ENCODE measurements at places on chromosomes 13 and 19. TPM values are rescaled to one million over a fixed set of nuclear protein-coding genes. Genes with fewer than 3 reads are reported as not detected.

Gene C19orf85
- total RNA-seq: not detected

DNA sequence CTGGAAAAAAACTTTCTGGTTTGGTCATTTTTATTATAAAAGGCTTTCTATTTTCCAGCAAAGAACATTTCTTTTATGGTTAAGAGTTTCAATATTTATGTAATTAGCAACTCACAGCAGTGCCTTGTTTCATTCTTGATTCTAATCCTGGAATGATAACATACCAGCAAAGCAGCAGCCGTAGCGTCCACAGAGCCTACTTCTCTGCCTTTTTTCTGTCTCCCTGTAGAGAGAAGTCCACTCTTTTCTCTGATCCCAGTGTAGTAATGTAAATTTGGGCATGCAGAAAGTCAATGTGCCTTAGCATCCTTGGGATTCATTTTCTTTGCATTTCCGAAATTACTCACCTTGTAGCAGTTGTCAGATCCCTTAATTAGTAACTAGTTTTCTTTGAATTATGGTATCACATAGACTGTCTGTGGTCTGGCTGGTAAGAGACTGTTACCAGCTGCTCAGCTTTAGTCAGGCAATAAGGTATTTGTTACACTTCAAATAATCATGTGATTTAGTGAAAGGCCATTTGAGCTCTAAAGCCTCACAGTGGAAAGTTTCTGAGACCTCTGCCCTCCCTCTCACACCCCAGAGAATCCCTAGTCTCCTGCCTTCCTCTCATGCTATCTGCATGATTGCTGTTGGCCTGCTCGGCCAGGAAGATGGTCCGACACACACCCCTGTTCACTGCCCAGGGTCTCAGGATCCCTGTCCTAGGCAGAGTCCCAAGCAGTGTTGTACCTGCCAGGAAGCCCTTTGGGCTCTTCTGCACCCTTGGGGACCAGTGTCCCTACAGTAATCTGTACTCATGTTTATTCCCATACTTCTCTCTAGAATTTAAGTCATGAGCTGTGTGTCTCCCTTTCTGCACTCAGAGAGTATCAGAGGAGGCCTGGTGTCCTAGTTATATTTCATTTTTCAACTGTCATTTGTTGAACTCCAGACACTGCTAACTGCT, 86.3 kb downstream of the LRCH1 start:
- no peaks in the 10 kb centered on the region for H3K27me3 ChIP-seq
- DNase-seq: no peak
- H3K36me3 ChIP-seq: no peaks in the 10 kb centered on the region
- peak overlapping the region; percentile 12 for H3K4me3 ChIP-seq
- H3K4me1 ChIP-seq: peaks cover 6% of the 10 kb centered on the region
- peak overlapping the region; percentile 80 for H3K27ac ChIP-seq

DNA sequence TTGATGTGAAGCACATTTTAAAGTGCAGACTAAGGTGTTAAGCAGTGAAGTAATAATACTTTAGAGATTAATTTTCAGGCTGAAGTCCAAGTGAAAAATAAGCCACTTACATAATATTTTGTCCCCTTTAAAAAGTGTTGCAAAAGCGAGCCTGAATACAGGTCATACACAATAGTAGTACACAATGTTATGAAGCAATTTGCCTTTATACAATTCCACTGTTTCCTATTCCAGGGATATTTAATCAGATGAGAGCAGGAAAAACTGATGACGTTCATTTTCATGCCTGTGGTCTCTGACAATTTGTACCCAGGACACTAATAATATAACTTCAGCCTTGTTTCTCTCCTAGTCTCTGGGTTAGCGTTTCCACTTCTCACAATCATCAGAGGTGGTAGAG, 916.7 kb downstream of the PCDH9 start:
- H3K4me3 ChIP-seq: no peak overlapping the region
- H3K4me1 ChIP-seq: no peaks in the 10 kb centered on the region
- no peaks in the 10 kb centered on the region for H3K27me3 ChIP-seq
- DNase-seq: no peak

DNA sequence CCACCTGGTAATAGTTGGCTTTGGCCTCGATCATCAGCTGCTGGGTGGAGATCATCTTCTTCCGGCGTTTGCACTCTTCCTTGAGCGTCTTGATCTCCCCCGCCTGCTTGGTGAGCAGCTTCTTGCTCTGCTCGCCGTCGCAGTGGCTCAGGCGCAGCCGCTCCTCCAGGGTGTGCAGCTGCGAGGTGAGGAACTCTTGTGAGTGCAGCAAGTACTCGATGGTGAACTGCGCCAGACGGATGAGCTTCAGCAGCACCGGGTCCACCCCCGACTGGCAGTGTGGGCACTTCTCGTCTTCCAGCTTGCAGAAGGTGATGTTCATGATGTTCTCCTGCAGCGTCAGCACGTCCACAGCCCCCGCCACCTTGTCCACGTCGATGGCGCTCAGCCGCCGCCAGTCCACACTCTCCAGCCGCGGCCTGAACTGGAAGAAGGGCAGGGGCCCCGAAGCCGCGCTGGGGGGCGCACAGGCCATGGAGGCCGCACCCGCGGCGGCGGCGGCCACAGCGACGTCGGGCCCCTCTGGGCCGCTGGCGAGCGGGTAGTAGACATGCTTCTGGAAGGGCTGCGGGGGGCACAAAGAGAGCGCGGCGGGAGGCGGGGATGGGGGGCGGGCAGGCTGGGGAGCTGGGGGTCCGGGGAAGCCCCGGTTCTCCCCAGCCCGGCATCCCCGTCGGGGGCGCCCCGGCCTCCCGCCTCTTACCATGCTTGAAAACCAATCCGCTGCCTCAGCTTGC, 3.0 kb downstream of the DZIP1 start:
- peak; percentile 51 for DNase-seq
- H3K27me3 ChIP-seq: no peaks in the 10 kb centered on the region
- H3K27ac ChIP-seq: no peak overlapping the region
- H3K36me3 ChIP-seq: no peaks in the 10 kb centered on the region

- H3K4me3 ChIP-seq: no peak overlapping the region
- no peak for DNase-seq
- no peak overlapping the region for H3K27ac ChIP-seq
- no peaks in the 10 kb centered on the region for H3K36me3 ChIP-seq
- no peaks in the 10 kb centered on the region for H3K4me1 ChIP-seq
- H3K27me3 ChIP-seq: no peaks in the 10 kb centered on the region
These were observed 625.3 kb upstream of the PRR20A start for GRCh38 chr13:56515441-56515840.

Gene CGB3
- total RNA-seq: not detected

- H3K36me3 ChIP-seq: peaks cover 5% of the 10 kb centered on the region
- DNase-seq: peak; percentile 83
- peak overlapping the region; percentile 31 for H3K4me3 ChIP-seq
- peaks cover 19% of the 10 kb centered on the region for H3K4me1 ChIP-seq
- peak overlapping the region; percentile 64 for H3K27ac ChIP-seq
- no peaks in the 10 kb centered on the region for H3K27me3 ChIP-seq
These were observed 1.2 kb upstream of the ZNF579 start for GRCh38 chr19:55581823-55582223.

- H3K4me3 ChIP-seq: no peak overlapping the region
- no peak for DNase-seq
- H3K27me3 ChIP-seq: no peaks in the 10 kb centered on the region
- H3K36me3 ChIP-seq: no peaks in the 10 kb centered on the region
- no peak overlapping the region for H3K27ac ChIP-seq
These were observed 2.3 kb upstream of the U2AF2 start for GRCh38 chr19:55652311-55653128.

GRCh38 chr19:41735071-41735600, 20.2 kb upstream of the CEACAM6 start:
- H3K4me1 ChIP-seq: no peaks in the 10 kb centered on the region
- no peak overlapping the region for H3K4me3 ChIP-seq
- no peak overlapping the region for H3K27ac ChIP-seq
- no peaks in the 10 kb centered on the region for H3K36me3 ChIP-seq

Gene LRG1
- 26.4 TPM for total RNA-seq

Gene CEBPG
- 22.4 TPM for total RNA-seq

DNA sequence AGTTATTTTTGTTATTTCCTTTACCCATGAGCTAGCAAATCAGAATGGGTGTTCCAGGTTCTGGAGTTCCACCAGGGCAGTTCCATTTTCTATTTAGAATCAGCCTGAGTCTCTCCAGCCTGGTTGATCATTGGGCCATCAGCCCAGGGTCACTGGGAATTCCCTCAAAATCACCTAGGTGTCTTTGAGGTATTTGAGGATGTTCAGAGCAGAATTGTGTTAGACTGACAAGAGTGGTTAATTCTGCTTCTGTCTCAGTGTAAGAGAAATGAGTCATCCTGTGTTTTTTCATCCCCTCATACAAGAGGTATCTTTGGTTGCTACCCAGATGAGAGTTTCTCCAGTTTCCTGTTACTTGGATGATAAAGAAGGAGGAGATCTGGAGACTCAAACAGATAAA, 11.7 kb downstream of the ZNF66 start:
- no peak overlapping the region for H3K27ac ChIP-seq
- H3K27me3 ChIP-seq: no peaks in the 10 kb centered on the region
- H3K4me3 ChIP-seq: no peak overlapping the region
- H3K36me3 ChIP-seq: no peaks in the 10 kb centered on the region

- H3K4me3 ChIP-seq: no peak overlapping the region
- H3K27ac ChIP-seq: no peak overlapping the region
- no peaks in the 10 kb centered on the region for H3K4me1 ChIP-seq
- no peak for DNase-seq
- H3K36me3 ChIP-seq: no peaks in the 10 kb centered on the region
These were observed 183.5 kb downstream of the DNAJC15 start for GRCh38 chr13:43206838-43207237.

DNA sequence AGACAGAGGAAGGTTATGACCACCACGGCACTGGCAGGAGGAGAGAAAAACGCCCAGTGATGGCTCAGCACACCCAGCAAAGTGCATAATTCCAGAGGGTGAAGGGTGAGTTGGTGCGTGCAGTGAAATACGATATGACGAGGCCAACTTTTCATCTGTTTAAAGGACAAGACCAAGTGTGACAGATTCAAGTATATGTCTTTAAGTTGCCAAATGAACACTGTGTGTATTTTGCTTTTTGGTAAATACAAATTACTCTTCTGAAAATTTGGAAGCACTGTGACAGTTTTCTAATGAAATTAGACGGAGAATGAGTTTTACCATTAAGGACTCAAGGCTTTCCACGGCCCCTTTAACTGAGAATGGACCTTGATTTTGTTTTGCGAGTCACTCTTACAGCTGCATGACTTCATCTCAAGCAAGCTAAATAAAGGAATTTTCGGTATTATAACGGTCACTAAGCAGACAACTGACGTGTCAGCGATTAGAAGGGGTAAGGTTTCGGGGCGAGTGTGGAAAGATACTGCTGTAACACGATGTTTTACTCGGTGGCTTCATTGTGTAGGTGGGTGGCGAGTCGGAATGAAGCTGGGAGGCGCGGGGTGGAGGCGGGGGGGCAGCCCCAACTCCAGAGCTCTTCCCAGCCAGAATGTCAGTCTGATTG, 22.8 kb downstream of the COL4A2 start:
- H3K36me3 ChIP-seq: no peaks in the 10 kb centered on the region
- peak overlapping the region; percentile 30 for H3K4me3 ChIP-seq
- no peaks in the 10 kb centered on the region for H3K27me3 ChIP-seq

DNA sequence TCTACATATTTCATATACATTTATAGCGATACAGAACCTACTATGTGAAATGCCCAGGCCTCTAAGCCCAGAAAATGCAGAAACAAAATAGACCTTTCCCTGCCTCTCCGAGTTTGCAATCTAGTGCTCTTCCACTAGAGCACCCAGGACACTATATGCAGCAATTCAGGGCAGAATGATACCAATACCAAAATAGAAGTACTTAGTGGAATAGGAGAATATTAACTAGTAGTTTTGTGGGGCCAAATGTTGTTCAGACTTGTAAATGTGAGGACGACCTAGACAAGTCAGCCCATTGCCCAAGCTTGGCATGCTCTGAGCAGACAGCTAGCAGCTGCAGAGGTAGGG, 35.8 kb upstream of the FLT1 start:
- H3K27me3 ChIP-seq: peaks cover 18% of the 10 kb centered on the region
- H3K4me1 ChIP-seq: peaks cover 13% of the 10 kb centered on the region
- peak overlapping the region; percentile 28 for H3K27ac ChIP-seq
- H3K4me3 ChIP-seq: peak overlapping the region; percentile 9
- no peaks in the 10 kb centered on the region for H3K36me3 ChIP-seq

Gene CYP2S1
- total RNA-seq: 2.0 TPM

Gene CAMSAP3
- total RNA-seq: 18.5 TPM

Gene SLC7A9
- total RNA-seq: 2.6 TPM

DNA sequence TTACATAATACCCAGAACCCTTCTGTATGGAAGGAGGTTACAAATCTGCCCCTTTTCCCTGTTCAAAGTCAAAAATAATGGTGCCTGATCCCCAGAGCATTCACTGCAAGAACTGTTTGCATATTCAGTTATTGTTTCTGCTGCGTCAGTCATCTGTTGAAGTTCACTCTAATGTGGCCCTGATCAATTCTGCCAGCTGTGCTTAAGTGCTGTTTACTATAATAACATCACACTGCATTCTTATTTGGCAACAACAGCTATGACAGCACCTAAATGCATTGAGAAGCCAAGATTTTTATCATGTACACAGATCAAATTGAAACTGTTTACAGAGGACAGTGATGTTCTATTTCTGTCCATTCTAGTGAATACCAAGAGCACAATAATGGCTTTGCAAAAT, 115.9 kb downstream of the DACH1 start:
- H3K4me3 ChIP-seq: no peak overlapping the region
- H3K27ac ChIP-seq: no peak overlapping the region
- no peaks in the 10 kb centered on the region for H3K36me3 ChIP-seq
- H3K27me3 ChIP-seq: no peaks in the 10 kb centered on the region

Gene ZNF667
- total RNA-seq: 8.5 TPM

Gene ZNF324
- 13.0 TPM for total RNA-seq

DNA sequence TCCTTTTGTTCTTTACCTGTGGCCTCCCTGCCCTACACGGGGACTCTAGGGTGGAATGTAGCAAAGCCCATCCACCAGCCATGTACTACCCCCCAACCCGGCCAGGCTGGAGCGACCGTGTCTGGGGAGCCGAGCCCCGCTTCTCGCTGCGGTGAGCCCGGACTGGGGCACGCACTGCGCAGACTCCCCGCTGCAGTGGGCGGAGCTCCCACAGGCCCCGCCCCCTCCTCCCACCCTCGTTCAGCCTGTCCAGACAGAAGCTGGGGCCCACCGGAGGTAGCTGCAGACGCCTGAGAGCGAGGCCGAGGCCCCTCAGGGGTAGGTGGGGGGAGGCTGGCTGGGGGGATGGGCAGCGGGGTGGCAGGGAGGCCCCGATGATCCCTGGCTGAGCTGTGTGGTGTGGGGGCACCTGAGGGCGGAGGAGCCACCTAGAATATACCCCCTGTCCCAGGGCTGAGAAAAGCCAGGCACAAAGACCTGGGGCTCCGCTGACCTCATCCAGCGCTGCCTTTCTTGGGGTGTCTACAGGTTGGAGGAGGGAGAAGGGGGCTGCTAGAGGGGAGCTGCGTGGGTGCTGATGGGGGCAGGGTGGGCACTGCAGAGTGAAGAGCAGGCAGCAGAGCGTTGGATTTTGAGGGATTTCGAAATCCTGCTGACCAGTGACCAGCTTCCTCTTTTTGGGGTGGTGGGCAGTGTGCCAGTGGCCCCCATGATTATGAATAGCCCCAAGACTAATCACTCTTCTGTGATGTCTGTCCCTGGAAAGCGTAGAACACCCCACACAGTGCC, 17.3 kb downstream of the PLD3 start:
- H3K36me3 ChIP-seq: no peaks in the 10 kb centered on the region
- DNase-seq: peak; percentile 95
- H3K4me3 ChIP-seq: peak overlapping the region; percentile 77
- no peak overlapping the region for H3K27ac ChIP-seq
- H3K27me3 ChIP-seq: no peaks in the 10 kb centered on the region
- H3K4me1 ChIP-seq: no peaks in the 10 kb centered on the region

- H3K27me3 ChIP-seq: no peaks in the 10 kb centered on the region
- H3K4me3 ChIP-seq: no peak overlapping the region
- no peaks in the 10 kb centered on the region for H3K36me3 ChIP-seq
- no peak overlapping the region for H3K27ac ChIP-seq
These were observed 641.6 kb upstream of the PCDH20 start for GRCh38 chr13:62057286-62057685.

Gene LCP1
- total RNA-seq: 73.5 TPM
